Activated CD4-positive, CD25-positive, alpha-beta regulatory T cell (primary cell): ENCODE measurements at places on chromosomes 6 and 20.

DNA sequence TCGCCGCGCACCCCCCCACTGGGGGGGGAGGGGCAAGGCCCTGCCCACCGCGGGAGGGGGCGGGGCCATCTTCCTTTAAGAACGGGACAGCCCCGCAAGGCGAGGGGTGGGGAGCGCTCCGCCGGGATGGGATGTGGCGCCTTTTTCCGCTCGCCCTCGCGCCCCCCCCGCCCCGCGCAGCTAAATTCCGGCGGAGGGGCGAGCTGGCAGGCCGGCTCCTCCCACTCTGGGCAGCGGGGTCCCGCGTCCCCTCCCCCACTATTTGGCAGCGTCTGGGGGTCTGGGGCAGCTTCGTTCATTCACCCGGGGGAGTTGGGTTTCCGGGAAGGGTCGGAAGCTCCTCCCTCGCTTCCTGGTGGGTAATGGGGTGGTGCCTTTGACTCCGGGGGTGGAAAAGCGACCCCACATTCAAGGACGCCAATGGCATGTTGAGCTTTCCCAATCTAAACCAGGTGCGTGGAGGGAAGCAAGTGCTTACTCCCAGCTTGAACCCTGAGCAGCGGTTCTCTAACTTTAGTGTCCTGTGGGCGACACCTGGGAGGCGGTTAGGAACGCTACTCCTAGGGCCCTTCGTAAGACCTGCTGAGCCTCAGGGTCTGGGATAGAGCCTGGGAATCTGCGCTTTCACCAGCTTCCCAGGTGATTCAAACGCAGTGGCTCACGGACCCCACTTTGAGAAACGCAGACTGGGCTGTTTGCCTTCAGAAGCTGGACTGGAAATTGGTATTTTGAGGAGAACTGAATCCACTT, 927 bp downstream of the ASXL1 start:
- DNase-seq: peak; percentile 56

GRCh38 chr20:44541992-44542391, 20.1 kb upstream of the SERINC3 start:
- no peak for DNase-seq

GRCh38 chr6:33314515-33314942, 651 bp upstream of the TAPBP start:
- peak; percentile 25 for DNase-seq

GRCh38 chr6:7440476-7440875, 50.9 kb downstream of the RIOK1 start:
- no peak for DNase-seq

DNA sequence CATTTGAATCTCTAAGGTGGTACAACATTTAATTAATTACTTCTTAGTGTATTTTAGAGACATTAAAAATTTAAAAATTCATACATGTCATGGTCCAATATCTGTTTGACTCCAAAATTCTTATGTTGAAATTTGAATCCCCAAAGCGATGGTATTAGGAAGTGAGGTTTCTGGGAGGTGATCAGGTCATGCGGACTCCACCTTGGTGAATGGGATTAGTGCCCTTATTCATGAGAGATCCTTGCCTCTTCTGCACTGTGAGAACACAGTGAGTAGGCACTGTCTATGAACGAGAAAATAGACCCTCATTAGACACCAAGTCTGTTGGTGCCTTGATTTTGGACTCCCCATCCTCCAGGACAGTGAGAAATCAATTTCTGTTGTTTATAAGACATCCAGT, 254.7 kb downstream of the PTPRK start:
- no peak for DNase-seq

DNA sequence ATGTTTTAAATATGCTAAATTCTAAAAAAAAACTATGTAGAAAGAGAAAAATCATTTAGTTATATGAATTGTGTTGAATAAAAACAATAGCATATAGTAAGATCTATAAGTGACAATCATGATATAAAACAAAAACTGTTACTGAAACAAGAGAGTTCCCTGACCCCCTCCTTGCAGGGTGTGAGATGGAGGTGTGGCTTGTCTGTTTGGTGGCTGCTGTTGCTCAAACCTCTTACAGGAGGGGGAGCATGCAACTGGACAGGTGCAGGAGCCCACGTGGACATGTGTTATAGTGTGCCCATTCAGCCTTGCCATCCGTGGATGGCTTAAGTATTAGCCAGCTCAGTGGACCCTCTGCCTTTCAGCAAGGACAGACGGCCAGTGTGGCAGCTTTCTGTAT, 206.7 kb downstream of the MOXD1 start:
- no peak for DNase-seq

GRCh38 chr20:1301031-1301529, 27.9 kb downstream of the SDCBP2 start:
- no peak for DNase-seq

DNA sequence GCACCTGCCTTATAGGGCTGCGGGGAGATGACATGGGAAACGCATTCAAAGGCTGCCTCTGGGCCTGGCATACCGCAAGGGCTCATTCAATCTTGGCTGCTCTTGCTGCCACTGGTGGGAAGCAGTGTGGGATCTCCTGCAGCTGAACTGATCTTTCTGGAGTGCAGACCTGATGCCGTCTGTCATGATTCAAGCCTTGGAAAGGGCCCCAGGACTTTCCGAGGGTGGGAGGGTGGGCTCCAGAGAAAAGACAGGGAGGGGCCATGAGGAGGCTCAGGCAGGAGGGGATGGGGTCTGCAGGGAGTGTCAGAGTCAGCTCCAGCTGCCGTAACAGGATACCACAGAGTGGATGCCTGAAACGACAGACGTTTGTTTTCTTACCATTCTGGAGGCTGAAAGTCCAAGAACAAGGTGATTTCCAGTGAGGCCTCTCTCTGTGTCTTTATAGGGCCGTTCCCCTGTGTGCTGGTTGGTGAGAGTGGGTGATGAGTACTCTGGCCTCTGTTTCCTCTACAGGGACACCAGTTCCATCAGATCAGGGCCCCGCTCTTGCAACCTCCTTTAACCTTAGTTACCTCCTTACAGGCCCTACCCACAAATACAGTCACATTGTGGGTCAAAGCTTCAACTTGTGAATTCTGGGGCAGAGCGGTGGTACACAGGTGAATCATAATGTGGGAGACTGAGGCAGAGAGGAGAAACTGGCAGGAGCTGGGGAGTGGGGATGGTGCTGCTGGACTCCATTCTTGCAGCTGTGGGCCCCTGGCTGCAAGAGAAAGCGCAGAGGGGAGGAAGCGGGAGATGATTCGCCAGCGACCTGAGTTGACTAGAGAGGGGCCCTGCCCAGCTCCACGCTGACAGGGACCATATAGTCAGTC, 148.4 kb downstream of the SYCP2 start:
- DNase-seq: no peak

DNA sequence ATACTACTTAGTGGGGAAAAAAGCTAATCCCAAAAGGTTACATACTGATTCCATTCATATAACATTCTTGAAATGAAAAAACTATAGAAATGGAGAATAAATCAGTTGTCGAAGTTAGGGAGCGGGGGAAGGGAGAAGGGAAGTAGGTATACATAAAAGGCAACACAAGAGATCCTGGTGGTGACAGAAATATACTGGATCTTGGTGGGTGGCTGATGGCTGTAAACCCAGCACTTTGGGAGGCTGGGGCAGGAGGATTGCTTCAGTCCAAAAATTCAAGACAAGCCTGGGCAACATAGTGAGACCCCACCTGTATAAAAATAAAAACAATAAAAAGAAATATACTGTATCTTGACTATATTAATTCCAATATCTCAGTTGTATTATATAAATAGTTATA, 105.7 kb upstream of the LGSN start:
- no peak for DNase-seq

GRCh38 chr6:155050311-155050710, 55.2 kb downstream of the TIAM2 start:
- DNase-seq: no peak

- no peak for DNase-seq
These were observed 113.4 kb upstream of the CARMIL1 start for GRCh38 chr6:25165800-25166199.

- no peak for DNase-seq
These were observed 69.1 kb upstream of the FLRT3 start for GRCh38 chr20:14406495-14406894.

DNA sequence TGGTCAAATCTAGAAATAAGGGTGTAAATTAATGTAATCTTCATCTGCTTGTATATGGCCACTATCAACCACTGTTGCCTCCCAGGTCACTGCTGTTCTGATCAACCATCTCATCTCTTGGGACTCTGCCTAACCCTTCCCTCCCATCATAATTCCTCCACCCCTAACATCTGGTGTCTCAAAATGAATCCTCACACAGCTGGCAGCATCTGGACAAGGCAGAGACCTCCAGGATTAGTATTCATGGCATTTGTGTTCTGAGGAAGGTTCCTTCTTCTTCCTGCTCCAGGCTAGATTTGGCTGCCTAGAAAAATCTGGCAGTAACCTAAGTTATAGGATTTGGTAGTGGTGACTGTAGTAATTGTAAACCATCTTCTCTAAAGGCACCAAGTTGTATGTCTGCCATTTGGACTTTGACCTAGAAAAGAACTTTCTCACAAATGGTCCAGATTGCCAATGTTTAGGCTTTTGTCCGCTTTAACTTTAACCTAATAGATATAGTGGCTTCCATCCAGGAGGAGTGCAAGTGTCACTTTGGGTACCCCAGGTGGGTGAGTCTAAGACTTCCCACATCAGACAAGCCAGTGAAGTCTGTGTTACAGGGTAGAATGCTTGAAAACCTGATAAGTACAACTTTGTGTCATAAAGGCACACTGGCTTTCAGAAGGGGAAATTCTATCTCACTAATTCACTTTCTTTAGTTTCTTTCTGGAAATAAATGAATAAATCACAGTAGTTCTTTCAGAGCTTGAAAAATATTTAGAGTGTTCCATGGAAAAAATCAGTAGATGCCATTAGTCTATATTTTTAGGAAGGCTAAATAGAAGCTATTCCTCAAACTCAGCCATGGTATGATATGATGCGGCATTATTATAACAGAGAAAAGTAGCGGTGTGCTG, 3.0 kb upstream of the PHACTR2 start:
- DNase-seq: no peak

- DNase-seq: no peak
These were observed 184.2 kb downstream of the LY86 start for GRCh38 chr6:6772751-6773150.

- DNase-seq: no peak
These were observed 45.2 kb downstream of the THEMIS start for GRCh38 chr6:127855542-127856159.

DNA sequence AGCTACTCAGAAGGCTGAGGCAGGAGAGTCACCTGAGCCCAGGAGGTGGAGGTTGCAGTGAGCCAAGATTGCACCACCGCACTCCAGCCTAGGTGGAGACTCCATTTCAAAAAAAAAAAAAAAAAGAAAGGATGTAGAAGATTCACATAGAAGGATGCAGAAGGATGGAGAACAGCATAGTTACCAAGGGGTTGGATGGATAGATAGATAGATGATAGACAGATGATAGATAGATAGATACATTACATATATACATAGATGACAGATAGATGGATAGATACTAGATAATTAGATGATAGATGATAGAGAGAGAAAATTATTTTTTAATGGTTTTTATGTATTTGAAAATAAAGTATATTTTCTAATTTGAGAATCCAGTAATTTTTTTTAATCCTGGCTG, 160.7 kb upstream of the ARID1B start:
- DNase-seq: no peak

DNA sequence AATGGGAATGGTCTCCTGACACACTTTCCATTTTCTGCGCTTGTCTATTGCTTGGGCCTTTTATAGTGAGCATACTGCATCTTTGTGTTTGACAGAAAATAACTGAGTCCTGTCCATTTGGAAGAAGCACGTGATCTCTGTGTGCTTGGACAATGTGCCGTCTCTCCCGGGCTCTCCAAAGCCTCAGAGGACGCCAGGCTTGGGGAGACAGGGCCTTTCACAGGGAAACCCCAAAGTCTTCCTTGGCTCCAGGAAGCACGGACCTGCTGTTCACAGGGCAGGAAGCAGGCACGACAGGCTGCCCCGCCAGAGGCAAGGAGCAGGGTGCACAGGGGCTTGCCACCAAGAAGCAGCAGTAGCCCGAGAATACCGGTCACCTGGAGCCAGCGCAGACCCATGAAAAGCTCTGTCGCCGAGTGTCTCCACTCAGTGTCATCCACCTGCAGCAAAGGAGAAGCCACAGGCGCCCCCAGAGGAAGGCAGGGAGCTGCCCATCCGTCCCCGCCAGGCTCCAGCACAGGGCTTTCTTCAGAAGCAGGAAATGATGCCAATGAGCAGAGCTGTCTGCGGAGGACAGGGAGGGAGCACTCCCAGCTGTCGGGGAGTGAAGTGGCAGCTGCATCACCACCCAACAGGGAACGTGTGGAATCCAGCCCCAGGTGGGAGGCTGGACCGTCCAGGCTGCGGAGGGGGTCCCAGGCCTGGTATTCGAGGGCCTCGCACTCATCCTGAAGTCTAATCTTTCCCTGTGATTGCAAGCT, 135.1 kb downstream of the AGPAT4 start:
- no peak for DNase-seq

DNA sequence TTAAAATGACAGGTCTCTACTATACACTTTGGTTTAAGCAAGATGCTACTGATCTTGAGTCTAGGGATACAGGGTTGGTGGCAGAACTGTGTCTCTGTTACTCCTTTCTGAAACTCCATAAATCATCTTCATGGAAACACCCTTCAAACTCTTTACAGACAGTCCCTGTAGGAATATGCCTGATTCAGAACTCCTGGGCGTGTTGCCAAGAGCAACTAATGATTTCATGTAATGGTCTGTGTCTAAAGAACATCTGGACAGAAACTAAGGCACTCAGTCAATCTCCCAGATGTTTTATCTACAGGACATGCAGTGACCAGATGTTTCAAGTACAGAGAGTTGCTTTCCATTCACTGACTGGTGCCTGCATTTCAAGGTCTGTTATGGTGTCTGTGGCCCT, 464.4 kb upstream of the CHD6 start:
- no peak for DNase-seq

- no peak for DNase-seq
These were observed 223.0 kb upstream of the SYNCRIP start for GRCh38 chr6:85865420-85866369.

DNA sequence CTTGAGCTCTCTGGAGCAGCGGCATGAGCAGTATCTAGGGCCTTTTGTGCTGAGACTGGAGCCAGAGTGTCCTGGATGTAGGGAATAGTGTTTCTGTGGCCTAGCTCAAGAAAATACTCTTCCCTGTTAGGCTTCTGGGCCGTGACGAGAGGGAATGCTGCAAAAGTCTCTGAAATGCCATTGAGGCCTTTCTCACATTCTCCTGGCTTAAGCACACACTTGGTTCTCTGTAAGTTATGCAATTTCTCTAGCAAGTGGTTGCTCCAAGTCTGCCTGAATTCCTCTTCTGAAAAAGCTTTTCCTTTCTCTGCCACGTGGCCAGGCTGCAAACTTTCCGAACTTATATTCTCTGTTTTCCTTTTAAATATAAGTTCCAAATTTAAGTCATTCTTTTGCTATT, 744.4 kb downstream of the GRIK2 start:
- DNase-seq: no peak

DNA sequence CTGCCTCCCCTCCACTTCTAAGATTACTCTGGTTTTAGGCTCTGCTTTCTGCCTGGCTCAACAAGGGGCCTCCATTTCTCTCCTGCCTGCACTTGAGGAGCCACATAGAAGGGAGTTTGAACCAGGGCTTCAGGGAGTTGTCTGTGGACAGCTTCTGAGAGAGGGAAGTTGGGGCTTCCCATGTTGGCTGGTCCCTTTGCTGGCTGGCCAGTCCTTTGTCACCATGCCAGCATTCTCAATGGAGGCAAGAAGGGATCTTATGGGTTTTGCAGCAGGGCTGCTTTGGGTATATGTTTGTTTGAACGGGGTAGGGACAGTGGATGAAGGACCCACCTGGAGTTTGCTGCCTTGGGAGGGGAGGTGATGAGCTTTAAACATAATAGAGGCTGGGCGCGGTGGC, 124.9 kb downstream of the CARMIL1 start:
- DNase-seq: no peak
